ENCODE measurements at places on chromosomes 7 and 10.

DNA sequence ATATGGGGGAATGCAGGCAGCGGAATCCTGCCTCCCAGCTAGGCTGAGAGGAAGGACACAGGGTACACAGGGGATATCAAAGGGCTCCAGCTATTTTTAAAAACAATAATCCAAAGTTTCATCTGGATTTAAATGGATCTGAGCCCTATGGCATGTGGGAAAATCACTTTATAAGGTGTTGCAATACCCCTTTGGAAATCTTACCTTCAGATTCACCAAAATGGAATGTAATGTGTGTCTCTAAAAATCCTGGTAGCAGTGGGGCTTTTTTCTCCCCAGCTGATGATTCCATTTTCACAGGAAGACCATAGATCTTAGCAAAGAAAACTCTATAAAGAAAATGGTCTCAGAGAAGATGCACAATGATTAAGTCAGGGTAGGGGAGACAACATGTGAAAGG lies 722.2 kb downstream of the PARD3 start:
- DNase-seq = no peak

DNA sequence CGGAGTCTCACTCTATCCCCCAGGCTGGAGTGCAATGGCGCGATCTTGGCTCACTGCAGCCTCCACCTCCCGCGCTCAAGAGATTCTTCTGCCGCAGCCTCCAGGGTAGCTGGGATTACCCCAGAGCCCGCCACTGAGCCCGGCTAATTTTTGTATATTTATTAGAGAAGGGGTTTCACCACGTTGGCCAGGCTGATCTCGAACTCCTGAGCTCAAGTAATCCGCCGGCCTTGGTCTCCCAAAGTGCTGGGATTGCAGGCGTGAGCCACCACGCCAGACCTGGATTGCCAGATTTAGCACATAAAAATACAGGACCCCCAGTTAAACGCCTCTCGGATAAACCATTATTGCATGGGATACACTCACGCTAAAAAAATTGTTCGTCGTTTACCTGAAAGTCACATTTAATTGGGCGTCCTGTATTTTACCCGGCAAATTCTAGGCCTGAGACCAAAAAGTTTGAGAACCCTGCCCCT lies 375 bp upstream of the GATAD1 start:
- DNase-seq = no peak

GRCh38 chr10:103451091-103451813 lies 918 bp downstream of the CALHM2 start:
- DNase-seq = peak; percentile 48

GRCh38 chr10:132560241-132560731 lies 22.7 kb downstream of the INPP5A start:
- DNase-seq = peak; percentile 55

DNA sequence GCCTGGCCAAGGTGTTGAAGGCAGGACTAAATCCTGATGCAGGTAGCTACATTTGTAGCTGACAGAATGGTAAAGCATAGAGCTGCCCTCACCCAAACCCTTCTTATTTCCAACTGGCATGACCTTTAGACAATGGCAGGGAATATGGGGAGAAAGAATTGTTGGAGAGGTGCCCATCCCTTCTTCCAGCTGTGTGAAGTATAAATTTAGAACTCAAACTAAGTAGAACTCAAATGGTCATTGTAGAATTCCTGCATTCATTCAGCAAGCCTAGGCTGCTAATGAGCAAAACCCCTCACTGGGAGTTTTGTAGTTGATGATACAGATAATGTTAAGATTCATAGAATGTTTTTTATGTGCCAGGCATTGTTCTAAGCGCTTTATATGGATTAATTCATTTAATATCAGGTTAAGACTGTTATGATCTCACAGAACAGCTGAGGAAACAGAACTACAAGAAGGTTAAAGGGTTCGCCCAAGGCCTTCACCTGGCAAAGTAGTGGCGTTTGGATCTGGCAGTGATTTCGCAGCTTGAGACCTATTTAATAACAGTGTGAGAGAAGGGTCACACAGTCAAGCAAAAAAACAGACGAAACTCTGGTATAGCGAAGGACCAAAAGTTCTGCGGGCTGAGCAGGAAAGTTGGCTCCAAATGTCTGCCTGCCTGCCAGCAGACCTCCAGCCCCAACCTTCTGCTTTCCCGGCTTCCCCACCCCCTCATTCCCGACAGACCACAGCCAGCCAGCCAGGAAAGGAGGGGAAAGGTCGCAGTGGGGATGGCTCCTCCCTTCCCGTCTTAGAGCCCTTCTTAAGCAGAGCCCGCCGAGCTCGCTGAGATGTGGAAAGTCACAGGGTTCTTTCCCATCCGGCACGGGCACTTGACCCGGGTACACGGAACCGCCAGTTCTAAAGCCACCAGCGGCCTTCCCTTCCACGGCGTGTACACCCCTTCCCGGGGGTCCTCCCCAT lies 1.6 kb upstream of the HILPDA start:
- peak; percentile 96 for DNase-seq

DNA sequence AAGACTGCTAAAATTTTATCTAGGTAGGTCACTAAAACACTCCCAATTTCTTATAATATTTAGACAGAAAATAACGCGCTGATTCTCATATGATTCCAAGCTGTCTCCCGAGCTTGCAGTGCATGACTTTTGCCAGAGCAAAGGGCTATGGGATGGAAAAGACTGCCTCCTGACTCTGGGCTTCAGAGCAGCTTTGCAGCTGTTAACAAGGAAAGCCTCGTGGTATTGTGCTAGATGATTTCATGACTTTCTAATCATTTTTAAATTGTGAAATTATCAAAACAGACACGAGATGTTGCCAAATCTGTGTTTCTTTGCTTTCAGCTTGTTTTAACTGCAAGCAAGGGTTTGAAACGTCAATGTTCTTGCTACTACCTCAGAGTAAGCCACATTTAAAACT lies 238.3 kb downstream of the AGMO start:
- DNase-seq = no peak

DNA sequence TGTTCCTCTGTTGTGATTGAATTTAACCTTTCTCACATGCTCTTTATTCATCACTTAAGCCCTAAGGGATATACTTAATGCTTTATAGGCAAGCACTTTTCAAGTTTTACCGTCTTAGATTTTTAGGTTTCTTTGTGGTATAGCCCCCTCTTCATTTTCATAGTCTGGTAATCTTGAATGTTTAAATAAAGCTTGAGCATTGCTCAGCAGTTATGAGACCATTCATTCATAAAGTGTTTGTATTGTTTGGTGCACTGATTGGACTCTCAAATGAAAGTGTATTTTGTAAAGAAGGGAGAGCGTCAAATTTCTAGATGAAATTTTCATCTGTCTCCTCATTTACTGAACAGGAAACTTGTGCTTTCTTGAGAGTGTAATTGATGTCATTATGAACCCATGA lies 25.2 kb downstream of the TASOR2 start:
- DNase-seq = no peak

GRCh38 chr7:156257904-156258303 lies 382.7 kb upstream of the RNF32 start:
- no peak for DNase-seq

DNA sequence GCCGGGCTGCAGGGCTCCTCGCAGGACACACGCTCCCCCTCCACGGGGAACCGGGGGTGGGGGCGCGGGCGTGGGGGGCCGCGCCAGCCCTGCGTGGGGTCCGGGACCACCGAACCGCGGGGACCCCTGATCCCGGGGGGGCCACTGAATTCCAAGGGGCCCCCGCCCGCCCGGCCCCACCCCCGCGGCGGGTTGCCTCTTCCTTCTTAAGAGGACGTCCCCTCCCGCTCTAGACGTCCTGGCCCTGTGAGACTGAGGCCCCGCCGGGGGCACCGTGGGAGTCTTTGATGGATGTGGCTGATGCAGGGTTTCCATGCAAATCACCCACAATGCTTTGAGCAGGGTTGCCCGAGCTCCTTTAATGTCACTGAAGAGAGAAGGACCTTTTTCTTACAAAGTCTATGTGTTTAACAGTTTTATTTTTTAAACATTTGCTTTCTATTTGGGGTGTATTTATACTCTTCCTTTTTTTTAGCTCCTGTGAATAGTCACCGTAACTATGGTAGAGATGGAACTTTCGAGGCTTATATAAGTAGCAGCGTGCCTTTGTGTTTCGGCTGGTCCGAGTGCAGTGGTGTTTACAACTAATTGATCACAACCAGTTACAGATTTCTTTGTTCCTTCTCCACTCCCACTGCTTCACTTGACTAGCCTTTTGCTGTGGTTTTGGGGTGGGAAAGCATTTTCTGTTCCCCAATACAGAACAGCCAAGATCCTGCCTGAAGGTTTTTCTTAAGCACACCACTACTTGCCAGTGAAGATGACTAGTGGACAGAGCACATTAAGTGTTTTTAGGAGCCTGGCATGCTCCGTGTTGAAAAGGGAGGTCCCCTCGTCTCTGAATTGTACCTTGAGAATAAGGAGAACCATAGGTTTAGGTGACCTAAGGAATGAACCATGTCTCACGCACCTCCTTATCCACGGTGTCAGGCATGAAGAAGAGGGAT lies 44.8 kb downstream of the PDIA4 start:
- peak; percentile 41 for DNase-seq

DNA sequence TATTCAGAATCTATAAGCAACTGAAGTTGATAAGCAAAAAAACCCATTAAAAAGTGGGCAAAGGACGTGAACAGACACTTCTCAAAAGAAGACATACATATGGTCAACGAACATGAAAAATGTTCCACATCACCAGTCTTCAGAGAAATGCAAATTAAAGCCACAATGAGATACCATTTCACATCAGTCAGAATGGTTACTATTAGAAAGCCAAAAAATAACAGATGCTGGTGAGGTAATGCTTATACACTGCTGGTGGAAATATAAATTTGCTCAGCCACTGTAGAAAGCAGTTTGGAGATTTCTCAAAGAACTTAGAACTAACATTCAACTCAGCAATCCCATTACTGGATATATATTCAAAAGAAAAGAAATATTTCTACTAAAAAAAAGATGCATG lies 332.8 kb upstream of the PLXDC2 start:
- no peak for DNase-seq

DNA sequence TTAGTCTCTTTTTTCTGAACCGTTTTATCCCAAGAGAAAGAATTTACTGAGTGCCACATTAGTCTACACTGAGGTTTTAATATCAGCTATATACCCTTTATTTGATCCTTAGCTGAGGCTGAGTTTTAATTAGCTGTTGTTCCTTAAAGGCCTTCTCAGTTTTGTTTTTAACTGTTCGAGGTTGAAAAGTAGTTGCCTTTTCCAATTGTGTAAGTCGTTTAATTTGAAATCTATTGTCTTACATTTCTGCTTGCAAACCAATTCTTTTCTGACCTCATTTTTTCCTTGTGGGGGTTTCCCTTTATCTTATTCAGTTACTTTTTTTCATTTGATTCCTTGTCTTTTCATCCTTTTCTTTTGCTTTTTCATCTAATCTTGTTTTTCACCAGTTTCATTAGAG lies 30.8 kb downstream of the UMAD1 start:
- no peak for DNase-seq

DNA sequence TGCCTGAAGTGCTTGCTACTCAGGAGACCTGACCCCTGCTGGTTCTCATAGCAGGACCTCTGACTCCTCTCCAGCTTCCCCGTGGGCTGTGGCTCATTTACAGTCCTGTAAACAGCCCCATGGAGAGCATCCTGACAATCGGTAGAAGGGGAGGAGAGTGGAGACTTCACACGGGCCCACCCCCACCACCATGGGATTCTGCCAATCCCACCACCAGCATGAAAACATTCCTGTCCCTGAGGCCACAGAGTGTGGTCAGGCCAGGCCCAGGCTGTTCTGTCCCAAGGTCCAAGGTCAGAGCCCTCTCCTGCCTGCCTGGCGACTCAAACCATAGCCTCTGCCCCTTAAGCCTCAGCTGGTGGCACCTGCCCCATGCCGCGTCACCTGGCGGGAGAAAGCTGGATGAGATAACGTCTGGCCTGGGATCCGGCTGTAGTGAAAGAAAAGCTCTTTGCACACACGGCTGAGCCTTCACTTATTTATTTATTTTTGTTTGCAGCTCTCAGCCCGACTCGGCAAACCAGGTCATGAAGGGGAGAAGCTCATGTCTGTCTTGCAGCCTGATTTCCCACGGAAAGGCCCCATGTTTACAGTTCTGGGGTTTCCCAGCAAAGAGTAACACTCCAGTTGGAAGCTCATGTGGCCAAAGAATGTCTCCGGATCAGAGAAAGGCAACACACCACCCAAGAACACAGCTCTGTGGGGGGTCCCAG lies 293.6 kb upstream of the ZMIZ1 start:
- DNase-seq = peak; percentile 54

DNA sequence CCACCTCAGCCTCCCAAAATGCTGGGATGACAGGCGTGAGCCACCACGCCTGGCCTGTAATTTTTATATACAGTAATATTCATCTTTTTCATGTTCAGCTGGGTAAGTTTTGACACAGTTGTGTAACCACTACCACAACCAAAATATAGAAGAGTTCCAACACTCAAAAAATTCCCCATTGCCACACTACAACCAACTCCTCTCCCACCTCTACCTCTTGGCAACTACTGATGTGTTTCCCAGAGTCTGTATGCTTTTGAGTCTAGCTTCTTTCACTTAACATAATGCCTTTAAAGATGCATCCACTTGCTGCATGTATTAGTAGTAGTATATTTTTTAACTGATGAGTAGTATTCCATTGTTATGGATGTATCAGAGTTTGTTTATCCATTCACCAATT lies 90.7 kb downstream of the SRPK2 start:
- no peak for DNase-seq

- DNase-seq = peak; percentile 66
These were observed 62.3 kb upstream of the NKX6-2 start for GRCh38 chr10:132848291-132848701.

DNA sequence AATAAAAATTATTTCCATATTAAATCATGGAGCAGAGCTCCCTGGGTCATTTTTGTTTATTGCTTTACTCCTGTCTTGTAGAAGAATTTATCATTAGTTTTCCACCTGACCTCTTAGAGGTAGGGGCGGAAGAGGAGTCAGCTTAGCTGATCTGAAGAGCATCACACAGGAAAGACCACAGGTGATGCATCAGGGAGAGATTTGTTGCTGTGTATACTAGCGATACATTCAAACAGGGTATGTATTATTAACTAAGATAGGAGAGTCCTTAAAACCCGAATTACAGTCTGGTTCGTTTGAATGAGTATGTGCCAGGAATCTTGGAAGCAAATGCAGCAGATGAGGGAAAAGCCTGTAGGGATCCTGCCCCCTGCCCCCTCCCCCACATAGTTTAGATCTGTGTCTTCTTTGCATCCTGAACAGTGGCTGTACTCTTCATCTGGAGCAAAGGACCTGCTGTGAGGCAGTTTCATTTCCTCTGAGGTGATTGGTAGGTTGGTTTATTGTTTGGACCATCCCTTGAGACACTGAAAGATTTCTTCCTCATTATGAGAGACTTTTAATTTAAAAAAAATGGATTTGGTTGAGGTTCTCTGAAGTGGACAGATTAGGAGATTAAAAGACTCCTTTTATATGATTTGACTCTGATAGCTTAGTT lies 177.0 kb downstream of the SND1 start:
- DNase-seq = no peak

DNA sequence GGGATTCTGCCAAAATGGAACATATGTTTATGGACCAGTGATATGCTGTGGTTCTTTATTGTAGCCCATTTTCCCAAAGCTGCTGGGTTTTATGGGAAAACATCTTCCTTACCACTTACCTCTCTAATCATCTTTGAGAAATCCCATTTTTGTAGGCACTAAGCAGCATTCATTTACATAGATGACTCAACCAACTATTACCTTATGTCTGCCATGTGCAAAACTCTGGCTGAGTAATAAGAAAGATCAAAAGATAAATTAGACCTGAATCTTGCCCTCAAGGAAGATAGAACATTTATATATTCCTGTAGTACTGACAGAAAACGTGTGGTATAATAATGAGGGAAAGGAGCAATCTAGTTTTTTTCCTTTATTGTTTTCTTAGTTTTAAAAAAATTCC lies 24.3 kb downstream of the CBLL1 start:
- no peak for DNase-seq

GRCh38 chr7:15652776-15653290 lies 33.6 kb downstream of the MEOX2 start:
- no peak for DNase-seq
